ENCODE measurements at places on chromosomes 11 and 22.
A peak's percentile ranks its signal among the peaks of the same experiment; 100 is the strongest.

DNA sequence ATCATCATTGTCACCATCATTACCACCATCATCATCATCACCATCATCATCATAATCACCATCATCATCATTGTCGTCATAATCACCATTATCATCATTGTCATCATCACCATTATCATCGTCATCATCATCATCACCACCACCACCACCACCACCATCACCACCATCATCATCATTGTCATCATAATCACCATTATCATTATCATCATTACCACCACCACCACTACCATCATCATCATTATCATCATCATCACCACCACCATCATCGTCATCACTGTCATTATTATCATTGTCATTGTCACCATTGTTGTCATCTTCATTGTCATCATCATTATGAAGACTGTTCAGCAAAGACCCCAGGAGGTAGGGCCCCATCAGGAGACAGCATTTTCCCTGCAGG is 33.3 kb downstream of the SMIM38 start:
- DNase-seq = no peak

DNA sequence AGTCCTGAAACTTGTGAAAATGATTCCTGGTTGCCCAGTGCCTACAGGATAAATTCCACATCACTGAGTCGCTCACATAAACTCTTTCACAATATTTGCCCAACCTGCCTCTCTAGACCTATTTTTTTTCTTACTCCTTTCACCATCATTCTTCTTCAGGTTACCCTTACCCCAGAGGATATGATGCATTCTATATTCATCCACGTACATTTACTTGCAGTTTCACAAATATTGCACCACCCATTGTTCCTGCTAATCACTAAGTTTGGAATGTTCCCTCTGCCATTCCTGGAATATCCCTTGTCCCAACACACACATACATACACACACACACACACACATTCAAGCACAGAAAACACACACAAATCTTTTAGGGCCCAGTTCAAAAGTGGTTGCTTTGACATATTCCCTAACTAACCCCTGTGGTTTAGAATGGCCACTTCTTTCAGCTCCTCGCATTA is 379.5 kb downstream of the ETS1 start:
- DNase-seq = no peak

- peak; percentile 8 for DNase-seq
These were observed 44.4 kb downstream of the FAT3 start for GRCh38 chr11:92269021-92269420.

- DNase-seq = no peak
These were observed 43.6 kb upstream of the DBX1 start for GRCh38 chr11:20203831-20204230.

DNA sequence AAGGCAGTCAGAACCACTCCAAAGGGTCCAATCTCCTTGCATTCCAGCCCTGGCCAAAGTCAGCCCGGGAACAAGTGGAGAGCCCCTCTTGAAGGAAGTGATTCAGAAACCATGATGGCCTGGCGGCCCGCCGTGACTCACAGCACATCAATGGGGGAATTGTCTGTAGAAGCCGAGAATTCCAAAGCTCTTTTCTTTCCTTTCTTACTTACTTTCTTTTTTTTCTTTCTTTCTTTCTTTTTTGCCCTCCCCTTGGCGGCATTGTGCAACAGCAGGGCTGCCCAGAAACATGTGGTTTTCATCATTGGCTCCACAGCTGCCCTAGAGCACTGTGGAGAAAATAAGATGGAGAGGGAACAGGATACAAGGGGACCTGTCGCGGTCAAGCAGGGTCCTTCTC is 140.2 kb upstream of the TIMP3 start:
- no peak for DNase-seq
